ENCODE measurements at places on chromosomes 2 and 18.
A peak's percentile ranks its signal among the peaks of the same experiment; 100 is the strongest.

GRCh38 chr2:145007960-145008263 is 488.0 kb upstream of the ZEB2 start:
- no peak for DNase-seq

DNA sequence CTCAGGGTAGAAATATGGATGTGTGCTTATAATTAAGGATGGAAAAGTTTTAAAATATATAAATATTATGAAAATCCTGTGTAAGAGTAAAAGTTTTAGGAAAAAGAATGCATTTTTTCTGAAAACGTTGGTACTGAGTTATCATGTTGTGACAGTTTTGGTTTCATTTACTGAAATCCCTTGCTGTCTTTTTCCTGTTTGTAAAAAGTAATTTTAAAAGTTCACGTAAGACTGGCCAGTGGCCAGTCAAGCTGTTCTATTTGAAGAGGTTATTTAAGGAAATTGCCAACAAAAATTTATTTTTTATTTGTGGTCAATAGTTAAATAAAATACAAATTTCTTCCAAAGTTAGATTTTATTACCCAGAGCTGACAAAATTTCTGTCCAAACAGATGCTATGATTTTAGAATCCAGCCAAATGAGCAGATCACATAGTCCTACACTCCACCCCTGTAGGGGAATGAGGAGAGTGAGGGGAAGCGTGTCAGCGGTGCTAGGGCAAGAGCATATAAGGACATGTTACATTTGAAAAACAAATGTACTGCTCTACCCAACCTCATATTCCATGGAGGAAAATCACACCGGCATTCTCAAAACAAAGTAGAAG is 297.8 kb upstream of the TFPI start:
- DNase-seq: no peak

DNA sequence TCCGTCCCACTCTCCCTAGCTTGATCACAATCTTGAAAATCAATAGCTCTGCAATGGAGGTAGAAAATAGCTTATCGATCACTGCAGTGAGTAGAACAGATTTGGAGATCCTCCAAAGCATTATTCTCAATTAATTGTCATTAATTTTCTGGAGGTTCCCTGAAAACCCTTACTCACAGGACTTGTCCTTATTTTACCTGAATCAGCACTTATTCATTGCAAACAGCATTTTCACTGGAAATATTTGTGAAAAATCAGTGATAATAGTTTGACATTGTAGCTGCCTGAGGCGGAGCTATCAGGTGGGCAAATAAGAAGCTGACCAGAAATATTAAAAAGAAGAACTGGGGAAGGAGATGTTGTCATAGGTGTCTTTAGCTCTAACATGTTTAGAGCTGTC is 294.6 kb upstream of the ZSWIM2 start:
- no peak for DNase-seq

DNA sequence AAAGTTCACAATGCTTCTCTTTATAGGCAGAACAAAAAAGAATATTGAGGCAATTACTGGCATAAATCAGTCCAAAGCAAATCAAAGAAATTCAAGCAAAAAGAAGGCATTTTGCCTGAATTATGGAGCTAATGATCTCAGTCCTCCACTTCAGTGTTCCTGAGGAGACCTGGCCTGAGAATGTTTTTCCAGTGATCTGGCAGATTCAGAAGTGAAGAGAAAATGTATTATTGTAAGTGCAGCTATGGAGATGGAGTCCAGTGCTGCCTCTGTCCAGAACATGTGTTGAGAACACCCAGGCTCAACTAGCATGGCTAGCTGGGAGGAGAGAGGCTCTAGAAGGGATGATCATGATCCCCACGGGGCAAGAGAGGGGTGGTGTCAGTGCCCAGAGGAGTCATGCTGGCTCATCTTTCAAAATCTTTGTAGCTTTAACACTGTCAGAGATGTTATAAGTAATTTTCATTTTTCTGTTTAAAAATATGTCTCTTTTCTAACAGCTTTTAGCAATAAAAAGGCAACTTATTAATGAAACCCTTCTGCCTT is 367.0 kb upstream of the RAB12 start:
- DNase-seq: no peak

GRCh38 chr2:7034303-7034702 is 117.1 kb downstream of the RNF144A start:
- no peak for DNase-seq

- DNase-seq: no peak
These were observed 559.7 kb upstream of the ZEB2 start for GRCh38 chr2:145079641-145080040.

GRCh38 chr2:152796941-152797340 is 78.5 kb downstream of the ARL6IP6 start:
- DNase-seq: no peak

GRCh38 chr2:45610281-45611019 is 617 bp downstream of the SRBD1 start:
- peak; percentile 45 for DNase-seq

DNA sequence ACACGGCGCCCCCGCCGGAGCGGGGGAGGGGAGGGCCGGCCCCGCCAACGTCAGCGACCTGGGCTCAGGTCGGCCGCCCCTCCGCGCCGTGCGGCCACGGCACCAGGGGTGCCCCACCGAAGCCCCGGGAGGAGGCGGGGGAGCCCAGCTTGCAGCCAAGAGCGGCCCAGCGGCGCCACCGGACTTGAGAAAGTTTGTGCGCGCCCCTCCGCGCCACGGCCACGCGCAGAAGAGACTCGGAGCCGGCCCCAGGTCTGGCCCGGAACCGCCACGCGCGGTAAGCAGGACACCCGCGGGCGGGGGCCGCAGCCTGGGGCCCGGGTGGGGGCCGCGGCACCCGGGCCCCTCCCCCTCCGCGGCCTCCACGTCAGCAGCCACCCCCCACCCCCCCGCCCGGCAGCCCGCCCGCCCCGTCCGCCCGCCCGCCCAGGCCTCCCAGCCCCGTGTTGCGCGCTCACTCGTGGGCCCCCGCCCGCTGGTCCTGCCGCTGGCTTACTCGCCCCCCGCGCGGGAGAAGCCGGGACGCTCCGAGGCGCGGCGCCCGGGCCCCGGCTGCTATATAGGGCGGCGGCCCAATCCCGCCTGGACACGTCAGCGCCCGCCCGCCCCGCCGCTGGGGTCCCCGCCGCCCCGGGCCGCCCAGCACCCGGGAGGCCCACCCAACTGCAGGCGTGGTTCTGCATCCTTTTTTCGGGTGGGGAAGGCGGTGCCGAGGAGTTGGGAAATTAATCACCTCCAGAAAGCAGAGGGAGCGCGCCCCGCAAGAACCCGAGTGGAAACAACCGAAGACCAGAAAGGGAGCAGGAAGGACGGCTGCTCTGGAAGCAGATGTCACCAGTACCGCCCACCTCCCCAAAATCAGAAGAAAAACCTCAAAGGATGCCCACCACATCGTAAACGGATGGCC is 42.9 kb downstream of the HDLBP start:
- no peak for DNase-seq

DNA sequence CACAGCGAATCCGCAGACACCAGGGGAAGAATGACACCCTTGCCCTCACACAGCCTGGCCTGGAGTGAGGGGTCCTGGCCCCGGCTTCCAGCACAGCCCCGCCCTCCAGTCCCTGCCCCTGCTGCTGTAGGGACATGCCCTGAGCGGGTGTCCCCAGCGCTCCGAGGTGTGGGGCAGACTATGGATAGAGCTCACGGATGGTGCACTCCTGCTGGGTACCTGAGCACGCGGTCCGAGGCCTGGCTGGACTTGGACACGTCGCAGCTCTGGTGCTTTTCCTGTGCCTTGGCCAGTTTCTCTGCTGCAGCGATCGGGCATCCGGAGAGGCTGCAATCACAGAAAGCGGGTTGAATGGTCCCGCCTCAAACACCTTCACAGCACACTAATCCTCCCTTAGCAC is 165.7 kb upstream of the PXDN start:
- no peak for DNase-seq

DNA sequence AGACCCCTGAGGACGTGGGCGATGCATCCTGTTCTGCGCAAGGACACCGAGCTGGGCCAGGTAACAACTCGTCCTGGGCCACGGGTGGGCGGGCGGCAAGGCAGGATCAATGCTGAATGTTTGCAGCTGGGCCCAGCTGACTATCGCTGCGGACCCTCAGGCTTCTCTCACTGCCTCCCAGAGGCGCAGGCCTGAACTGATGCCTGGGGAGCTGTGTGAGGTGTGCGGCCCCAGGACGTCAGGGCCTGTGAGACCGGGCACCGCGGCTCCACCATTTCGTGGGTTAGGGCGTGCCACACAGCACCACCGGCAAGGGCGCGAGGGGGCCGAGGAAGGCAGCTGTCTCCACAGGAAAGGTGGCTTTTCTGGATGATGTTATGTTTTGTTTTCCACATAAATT is 307.4 kb downstream of the NDUFA10 start:
- no peak for DNase-seq

DNA sequence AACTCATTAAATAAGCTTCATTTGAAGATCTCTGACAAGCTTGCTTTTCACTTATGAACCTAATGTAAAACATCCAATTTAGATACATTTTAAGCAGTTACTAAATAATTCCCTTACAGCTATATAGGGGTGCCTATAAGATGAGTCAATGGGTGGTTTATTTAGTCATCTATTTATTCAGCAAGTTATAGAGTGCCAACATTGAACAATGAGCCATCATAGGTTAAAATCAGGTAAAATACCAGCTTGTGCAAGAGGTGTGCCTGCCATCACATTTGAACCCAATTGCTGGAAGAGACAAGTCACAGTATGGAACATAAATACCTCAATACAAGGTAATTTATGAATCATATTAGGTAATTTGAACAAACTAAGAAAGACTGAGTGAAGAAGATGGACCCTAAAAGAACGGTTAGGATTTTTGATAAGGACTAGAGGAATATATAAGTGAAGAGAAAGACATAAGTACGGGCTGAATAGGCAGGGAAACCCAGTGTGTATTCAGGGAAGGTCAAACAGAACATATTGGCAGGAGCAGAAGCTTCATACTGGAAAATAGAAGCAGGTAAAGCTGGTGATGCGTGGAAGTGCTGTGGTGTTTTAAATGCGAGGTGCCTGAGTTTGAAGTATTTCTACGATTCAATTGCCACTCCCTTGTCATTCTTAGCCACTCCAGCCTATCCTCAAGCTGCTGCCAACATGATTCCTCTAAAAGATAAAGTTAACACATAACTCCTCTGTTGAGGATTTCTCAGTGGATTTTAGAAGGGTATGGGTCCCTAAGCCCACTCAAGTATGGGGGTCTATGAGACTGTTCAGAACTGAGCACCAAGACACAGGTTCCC is 18.9 kb upstream of the STAT4 start:
- no peak for DNase-seq

- DNase-seq: no peak
These were observed 427.2 kb downstream of the PLCL1 start for GRCh38 chr2:198231562-198231961.

Data from iPS DF 19.7 (cell line).